ENCODE measurements at places on chromosomes 6 and 20.

GRCh38 chr6:154518396-154518795, 7.9 kb upstream of the CNKSR3 start:
- DNase-seq = no peak

DNA sequence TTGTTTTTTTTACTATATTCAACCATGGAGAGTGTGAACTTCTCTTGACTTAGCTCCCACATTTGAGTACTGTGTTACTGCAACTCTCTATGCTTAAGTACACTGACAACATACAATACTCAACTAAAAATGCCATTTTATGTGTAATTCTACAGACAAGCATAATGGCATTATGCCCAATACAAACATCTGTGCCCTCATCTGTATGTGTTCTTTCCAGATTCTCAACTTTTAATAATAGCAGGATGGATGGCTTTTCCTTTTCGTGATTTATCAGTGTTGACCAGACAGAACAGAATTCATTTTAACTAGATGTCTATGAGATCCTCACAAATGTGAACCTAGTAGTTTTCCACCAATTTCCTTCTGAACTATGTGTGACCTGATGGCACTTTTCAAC, 84.2 kb upstream of the MARCKS start:
- no peak for DNase-seq

DNA sequence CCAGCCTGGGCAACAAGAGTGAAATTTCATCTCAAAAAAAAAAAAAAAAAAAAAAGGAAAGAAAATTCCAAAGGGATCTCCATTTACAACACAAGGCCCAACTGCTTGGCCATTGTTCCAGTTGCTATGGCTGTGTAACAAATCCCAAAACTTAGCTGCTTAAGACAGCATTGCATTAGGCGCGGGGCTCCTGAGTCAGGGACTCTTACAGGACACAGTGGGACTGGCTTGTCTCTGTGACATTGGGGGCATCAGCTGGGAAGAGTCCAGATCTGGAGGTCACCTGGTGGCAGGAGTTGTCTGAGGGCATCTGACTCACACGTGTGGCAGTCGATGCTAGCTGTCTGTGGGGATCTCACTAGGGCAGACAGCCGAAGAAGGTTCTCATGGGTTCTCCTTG, 35.6 kb downstream of the TTLL9 start:
- no peak for DNase-seq

- DNase-seq = no peak
Observed at GRCh38 chr6:39695447-39695846, 29.8 kb downstream of the KIF6 start.

GRCh38 chr6:143652841-143653331, 24.9 kb upstream of the PHACTR2 start:
- DNase-seq = no peak

GRCh38 chr6:53975941-53976615, 135.2 kb upstream of the MLIP start:
- no peak for DNase-seq

- no peak for DNase-seq
Observed at GRCh38 chr6:82410151-82410648, 46.6 kb downstream of the TPBG start.

- no peak for DNase-seq
Observed at GRCh38 chr20:33401921-33402369, 626 bp upstream of the CDK5RAP1 start.

DNA sequence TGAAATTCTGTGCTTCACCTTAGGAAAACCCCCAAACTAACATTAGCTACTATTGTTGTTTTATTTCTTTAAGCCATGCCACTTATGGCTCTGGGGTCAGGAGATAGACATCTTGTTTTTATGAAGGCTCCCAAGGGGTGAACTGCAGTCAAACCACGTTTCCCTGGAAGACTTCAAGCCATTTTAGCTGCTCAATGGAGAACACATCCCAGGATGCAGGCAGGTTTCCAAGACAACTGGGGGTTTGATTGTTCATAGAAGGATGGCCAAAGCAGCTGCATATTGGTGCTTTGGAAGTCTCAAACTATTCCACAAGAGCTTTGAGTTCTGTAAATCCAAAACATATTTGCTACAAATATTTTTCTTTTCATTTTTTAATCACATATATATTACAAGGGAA, 818.0 kb downstream of the MAFB start:
- no peak for DNase-seq

DNA sequence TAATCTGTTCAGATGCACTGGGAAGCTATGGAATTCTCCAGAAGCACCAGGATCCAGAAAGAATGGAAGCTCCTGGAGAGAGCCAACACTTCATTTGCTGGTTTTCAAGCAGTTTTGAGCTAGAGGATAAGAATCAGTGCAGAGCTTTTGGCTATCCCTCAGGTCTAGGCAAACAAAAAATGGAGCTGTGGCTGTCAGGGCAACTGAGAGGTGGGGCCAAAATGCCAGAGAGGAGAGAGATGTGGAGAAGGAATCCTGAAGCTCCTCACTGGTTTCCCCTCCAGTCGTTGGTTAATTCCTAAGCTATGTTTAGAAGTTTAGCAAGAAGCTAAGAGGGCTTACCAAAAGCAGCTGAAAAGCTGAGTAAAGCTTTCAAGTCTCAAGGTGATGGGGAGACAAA, 294.2 kb upstream of the JARID2 start:
- DNase-seq = no peak

GRCh38 chr6:143034689-143035334, 25.9 kb upstream of the AIG1 start:
- DNase-seq = no peak

DNA sequence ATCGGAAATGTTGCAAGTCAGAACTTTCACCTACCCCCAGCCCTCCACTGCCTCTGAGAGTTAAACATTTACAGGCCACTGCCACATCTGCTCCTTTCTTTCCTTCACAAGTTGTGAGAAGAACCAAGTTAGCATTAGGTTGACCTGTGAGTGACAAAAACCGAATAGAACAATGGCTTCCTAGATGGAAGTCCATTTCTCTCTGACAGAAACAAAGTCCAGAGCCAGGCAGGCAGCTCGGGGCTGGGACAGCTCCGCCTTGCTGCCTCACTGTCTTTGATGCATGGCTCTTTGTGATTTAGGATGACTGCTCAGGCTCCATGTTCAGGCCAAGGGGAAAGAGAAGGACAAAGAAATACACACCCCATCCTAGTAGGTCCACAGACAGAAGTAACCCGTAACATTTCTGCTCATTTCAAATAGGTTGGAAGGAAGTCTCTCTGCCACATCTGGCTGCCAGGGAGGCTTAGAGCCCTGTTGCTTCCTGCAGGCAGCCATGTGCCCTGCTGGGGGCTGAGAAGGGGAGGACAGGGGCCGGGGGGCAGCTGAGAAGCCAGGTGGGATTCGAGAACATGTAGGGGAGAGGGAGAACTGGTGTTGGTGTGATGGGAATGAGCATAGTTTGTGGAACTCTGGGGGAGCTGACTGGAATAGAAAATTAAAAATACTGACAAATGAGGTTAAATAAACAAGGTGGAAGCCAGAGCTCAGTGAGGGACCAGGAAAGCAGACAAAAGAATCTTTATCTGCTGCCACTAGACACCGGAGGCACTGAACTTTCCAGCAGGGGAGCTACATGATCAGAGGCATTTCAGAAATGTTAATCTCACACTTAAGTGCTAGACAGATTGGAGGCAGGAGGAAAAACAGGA, 19.5 kb upstream of the IER3 start:
- no peak for DNase-seq

DNA sequence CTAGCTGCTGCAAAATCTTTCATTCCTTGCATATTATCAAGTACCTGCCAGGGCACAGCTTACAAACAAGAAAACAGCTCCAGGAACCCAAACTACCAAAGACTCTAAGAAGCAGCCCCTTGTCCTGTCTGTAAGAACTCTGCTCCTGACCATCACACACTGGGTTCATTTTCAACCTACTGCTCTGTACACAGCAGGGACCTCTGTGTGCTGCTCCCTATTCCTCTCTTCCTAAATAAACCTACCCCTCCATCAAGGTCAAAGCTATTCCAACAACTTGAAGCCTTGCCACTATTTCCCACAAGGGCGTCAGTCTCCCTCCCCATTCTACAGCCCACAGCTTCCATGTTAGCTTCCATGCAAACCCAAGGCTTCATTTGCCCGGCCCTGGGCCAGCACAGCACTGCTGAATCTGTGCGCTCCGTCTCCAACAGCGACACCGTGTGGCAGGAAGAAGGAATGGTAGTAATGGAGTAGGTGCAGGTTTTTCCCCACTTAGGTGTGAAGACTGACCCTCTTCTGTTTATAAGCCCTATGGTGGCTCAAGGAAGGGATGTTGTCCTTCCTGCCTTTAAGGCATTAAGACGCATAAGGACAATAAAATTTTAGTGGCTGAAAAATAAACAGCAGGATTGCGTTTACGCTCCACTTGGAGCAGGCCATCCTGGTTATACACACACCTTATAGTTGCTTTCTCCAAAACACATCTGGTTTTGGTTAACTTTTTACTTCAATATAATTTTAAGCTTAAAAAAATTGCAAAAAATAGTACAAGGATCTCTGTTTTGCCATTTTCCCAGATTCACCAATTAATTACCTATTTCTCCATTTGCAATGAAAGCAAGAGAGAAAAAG, 115.2 kb upstream of the NXT1 start:
- DNase-seq = no peak

DNA sequence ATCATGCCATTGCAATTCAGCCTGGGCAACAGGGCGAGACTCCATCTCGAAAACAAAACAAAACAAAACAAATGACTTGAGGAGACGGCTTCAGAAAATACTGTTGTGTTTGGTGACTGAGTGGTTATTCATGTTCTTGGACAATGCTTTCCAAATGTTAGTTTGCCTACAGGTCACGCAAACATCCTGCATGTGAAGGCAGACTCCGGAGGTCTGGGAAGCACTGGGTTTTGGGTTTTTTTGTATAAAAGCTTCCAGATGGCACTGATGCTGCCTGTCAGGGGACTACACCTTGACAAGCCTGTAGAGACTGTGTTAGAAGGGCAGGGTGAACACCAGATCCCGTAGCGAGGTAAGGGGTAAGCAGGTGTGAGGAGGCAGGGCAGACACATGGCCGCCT, 81.7 kb downstream of the THBS2 start:
- no peak for DNase-seq

GRCh38 chr20:44720997-44721784, 6.0 kb downstream of the CCN5 start:
- no peak for DNase-seq

DNA sequence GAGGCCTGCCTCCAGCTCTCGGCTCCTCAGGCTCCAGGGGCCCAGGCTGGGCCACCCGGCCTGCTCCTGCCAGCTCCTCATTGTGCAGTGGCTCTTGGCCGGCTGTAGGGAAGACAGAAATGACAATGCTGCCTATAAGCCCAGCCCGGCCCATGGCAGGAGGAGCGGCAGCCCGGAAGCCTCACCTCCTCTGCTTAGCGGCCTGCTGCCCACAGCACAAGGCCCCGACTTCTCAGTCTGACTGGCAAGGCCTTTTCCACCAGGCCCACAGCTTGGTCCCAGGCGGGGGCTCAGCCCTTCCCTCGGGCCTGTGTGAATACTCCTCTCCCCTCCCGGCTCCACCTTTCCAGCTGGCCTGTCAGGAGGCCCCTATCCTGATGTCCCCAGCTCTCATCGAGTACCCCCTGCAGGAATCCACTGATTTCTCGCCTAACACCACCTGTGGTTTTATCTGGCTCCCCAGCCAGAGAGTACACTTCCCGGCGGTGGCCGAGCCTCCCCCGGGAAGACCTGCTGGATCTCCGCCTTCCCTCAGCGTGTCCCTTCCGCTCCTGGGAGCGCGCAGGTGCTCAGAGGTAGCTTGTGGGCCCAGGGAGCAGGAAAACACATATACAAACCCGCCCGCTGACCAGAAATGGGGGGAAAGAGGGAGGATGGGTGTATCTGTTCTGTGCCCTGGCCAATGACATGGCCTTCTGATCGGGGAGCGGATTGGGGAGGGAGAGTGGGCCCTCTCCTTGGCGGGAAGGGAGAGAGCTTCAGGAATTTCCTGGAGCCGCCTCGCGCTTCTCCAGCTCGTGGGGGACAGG, 963 bp downstream of the DDRGK1 start:
- DNase-seq = peak; percentile 29

DNA sequence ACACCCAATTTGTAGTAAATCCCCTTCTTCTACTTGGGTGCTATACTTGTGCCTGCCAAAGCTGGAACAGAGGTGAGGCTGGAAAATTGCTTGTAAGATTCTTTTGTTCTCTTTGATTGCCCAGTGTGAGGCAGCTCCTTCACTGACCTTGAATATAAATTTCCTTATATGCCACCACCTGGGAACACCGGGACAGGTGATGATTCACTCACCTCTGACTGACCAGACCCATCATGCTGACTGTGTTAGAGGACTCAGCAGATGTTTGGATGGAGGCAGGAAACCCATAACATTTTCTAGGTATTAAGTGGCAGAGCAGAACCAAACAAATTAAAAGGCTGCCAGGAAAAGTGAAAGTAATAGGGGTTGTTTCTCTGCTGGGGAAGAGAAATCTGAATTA, 120.9 kb downstream of the GRM1 start:
- no peak for DNase-seq

DNA sequence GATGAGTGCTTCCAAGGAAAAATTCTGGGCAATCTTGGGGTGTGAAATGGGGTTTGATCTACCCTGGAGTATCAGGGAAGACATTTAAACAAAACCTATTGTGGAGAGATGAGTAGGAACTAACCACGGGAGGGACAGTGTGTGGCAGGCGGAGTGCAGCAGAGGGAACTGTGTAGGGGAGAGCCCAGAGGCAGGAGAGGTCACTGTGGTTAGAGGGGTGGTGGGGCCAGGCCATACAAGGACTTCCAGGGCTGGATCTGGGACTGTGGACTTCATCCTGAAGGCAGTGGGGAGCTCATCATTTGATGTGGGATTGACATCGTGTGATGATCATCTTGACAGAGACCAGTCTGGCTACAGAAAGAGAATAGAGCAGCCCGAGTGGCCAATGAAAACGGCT, 89.0 kb downstream of the TOX2 start:
- DNase-seq = no peak

- DNase-seq = no peak
Observed at GRCh38 chr6:161826512-161826911, 552.7 kb upstream of the AGPAT4 start.

DNA sequence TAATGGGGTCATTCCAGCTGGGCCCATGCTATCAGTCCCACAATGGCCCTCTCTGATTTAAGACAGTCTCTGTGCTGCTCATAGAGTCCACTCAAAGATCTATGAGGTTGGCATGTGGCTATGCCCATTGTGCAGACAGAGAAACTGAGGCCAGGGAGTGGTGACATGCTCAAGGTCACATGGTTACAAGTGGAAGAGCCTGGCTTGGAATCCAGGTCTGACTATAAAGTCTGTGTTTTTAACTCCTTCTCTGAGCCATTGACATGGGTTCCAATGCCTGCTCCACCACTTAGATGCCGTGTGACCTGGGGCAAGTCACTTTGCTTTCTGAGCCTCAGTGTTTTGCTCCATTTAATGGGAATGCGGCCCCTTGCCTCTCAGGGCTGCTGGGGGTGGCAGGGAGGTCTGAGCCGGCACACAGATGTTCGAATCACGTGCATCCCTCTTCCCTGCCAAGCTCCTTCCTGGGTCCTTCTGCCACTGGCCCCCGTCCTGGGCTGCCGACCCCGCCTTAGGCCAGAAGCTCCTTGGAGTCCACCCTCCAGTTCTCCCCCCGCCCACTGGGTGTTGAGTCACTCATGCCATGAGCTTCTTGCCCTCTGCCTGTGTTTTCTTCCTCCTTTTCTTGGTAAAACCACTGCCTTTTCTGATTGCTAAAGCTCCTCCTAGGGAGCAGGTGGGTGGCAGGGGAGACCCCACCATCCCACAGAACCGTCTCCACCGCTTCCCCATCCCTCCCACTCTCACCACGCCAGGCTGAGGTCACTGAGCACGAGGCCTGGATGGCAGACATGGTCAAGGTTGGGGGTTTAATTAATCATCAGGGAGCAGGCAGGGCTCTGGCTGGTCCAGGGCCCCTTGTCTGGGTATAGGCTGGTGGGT, 35.7 kb downstream of the CEBPB start:
- DNase-seq = peak; percentile 51

Data from stimulated activated CD8-positive, alpha-beta memory T cell treated with anti-CD3 and anti-CD28 coated beads, Interleukin-7, amount 100 ng/mL, for 48 hours (primary cell).